Activated naive CD8-positive, alpha-beta T cell treated with anti-CD3 and anti-CD28 coated beads for 36 hours (primary cell): ENCODE measurements at places on chromosomes 5 and 9. TPM values are rescaled to one million over a fixed set of nuclear protein-coding genes. Genes with fewer than 3 reads are reported as not detected.

RUFY1 gene
- 31.1 TPM for total RNA-seq

GAPT gene
- total RNA-seq: 0.23 TPM

SOHLH1 gene
- not detected for total RNA-seq

INSYN2B gene
- not detected for total RNA-seq

ENTREP1 gene
- not detected for total RNA-seq

UAP1L1 gene
- 23.5 TPM for total RNA-seq

SLIT3 gene
- total RNA-seq: 0.20 TPM

SCGB3A2 gene
- total RNA-seq: not detected
